ENCODE measurements at places on chromosomes 6 and 20.

GRCh38 chr6:38658418-38659167 lies 18.9 kb upstream of the BTBD9 start:
- DNase-seq = no peak

DNA sequence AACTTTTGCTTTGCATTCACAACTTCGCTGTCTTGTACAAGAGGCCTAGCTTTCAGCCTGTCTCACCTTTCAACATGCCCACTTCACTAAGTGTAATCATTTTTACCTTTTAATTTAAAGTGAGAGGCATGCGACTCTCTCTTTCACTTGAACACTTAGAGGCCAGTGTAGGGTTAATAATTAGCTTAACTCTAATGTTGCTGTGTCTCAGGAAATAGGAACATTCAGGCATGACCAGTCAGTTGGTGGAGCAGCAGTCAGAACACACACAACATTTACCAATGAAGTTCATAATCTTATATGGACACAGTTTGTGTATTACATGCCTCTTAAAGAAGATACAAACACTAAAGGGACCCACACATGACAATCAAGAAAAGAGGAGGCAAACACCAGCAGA lies 47.6 kb downstream of the HTR1B start:
- DNase-seq = no peak

DNA sequence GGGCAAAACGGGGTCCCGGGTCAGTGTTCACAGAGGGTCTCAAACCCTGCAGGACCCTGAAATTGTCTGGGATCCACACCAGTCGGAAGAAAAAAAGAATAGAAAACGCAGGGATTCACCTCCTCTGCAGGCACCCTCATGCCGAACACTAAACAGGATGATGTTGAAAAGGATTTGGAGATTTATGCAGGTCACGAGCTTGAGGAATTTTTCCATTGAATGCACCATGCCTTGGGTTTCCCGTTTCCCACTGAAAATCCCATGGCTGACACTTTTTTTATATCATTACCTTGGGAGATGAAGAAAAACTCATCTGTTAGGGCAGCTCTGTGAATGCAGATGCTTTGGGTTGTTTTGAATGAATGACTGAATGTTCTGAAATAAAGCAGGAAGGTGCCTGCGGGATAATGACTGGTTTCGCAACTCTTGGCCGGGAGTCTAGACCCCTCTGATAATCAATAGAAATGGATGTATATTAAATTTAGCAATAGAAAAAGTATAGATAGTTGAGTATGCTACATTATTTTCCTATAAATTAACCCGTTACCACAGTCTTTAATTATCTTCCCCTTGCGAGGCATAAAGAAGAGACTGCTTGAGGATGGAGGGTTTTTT lies 147.5 kb upstream of the AFDN start:
- DNase-seq = no peak

DNA sequence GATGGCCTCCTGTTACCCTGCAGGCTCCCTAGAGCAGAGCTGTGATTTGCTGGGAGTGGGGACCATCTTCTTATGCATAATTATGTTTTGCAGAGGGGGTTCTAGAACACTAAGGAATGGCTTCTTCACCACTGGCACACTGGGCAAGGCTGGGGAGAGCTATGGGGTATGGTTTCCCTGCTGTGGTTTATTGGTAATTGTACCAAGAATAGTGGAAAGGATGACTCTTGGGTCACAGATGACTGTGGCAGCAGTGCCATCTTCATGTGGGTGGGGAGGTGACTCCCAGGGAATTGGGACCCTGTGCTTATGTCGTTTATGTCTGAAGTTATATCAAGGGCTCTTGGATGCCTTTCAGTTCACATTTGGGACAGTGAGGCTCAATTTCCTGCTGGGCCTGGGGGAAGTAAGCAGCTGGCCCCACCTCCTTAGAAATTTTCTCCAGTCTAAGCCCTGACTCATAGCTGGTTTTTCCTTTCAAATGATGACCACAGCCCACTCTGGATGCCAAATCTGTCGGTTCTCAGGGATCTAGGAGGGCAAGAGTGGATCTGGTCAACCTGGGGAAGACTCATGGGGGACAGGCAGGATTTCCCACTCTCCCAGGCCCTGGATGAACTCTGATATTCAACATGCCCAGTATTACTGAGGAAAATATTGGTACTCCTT lies 230.8 kb downstream of the LRFN2 start:
- DNase-seq = no peak

DNA sequence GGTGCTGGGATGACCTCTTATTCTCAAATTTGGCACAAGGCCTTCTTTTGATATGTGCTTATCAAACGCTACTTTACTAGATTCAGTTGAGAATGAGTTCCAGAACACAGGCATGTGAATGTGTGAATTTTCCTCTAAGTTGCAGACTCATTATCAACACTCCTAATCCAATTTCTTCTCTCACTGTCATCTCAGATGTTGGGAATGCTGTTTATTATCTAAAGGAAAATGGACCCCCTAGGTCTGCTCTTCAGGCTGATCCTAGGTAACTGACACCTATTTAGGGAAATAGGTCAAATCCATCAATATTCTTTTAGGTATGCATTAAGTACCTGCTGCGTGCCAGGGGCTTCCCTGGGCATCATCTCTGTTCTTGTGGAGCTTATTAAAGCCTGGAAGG lies 215.0 kb upstream of the NOX3 start:
- DNase-seq = no peak

- DNase-seq = no peak
These were observed 245.2 kb downstream of the SLC24A3 start for GRCh38 chr20:19457611-19458010.

GRCh38 chr6:2792330-2793110 lies 27.3 kb downstream of the WRNIP1 start:
- no peak for DNase-seq

DNA sequence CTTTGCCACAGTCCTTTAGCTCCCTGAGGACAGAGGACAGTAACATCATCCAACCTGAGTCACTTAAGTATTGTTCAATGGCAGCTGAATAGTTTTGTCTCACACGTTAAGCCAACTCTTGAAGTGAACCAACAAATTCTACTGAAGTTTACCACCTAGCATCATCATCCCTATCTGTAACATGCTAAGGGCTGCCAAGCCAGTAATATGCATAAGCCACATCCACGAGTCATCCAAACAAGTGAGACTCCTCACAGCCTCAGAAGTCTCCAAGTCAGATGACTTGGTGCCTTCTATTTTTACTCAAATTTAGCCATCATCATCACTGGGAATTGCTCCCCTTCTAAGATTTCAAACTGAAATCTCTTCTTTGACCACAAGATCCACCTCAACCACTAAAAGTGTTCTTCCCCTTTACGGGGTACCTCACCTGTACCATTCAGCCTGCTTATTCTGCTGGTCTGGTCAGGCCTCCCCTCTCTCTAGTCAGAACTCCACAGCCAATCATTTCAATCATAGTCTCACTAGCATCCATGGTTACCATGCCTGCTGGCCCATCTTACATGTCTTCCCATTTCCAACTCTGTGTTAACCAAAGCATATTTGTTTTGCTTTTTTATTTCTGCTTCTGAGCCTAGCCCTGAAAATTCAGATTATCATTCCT lies 73.7 kb downstream of the DTNBP1 start:
- no peak for DNase-seq

DNA sequence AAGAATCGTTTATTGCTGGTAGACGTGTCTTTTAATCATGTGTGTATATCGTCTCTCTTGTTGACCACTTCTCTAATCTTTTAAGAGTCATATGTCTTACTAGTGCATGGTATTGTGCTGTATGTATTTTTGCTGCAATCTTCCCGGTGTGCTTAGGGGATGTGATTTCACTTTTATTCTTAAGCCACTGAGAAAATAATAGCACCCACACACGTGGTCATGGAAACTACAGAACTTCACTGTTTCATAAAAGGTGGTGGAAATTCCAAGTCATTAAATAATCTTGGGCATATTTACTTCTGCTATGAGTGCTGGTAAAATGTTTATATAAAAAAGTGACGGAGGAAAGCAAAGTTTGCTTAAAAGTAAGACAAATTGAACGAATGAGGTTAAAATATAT lies 3.0 kb upstream of the CDYL start:
- no peak for DNase-seq

DNA sequence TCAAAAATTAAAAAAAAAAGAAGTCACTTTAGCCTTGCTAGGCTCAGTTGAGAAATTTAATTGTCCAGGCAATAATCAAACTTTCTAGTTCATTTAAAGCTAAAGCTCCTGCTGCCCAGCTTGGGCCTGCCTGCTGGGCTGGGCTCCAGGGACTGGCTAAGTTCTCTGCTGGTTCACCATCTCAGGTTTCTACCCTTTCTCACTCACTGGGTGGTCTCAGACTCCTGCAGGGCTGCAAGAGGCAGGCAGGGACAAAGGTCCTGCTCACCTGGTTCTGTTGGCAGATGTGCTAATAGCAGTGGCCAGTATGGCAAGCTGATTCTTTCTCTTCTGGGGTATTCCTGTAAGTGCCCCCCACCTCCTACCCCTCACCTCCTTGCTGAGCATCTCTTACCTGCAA lies 21.2 kb upstream of the RTF2 start:
- peak; percentile 37 for DNase-seq

Measured in iPS-NIHi11 (cell line).